PC-3 (cell line): ENCODE measurements at places on chromosomes 1 and 21. TPM values are rescaled to one million over a fixed set of nuclear protein-coding genes. Genes with fewer than 3 reads are reported as not detected.

Gene SPRR3
- 0.51 TPM in 1 of 2 replicates, not detected in the other for total RNA-seq

Gene SNAPIN
- total RNA-seq, result 46.4 and 82.0 TPM in 2 replicates

Gene RPE65
- total RNA-seq, result not detected in 2 replicates

Gene MATN1
- total RNA-seq, result 0.63 TPM in 1 of 2 replicates, not detected in the other

Gene FAM167B
- total RNA-seq, result 1.3 and 1.6 TPM in 2 replicates

Gene COL6A1
- 487 and 628 TPM in 2 replicates for total RNA-seq

Gene HES5
- 0.84 and 1.8 TPM in 2 replicates for total RNA-seq

Gene TESK2
- 6.0 and 6.5 TPM in 2 replicates for total RNA-seq

Gene EPHA2
- 459 and 567 TPM in 2 replicates for total RNA-seq

Gene TMPRSS2
- 9.3 and 15.8 TPM in 2 replicates for total RNA-seq

Gene C1QA
- not detected in 2 replicates for total RNA-seq
